Hematopoietic multipotent progenitor cell treated with erythropoietin and hydrocortisone succinate and interleukin-3 and kit ligand, for 4 days (in vitro differentiated cells): ENCODE measurements at places on chromosomes 2 and 18.

DNA sequence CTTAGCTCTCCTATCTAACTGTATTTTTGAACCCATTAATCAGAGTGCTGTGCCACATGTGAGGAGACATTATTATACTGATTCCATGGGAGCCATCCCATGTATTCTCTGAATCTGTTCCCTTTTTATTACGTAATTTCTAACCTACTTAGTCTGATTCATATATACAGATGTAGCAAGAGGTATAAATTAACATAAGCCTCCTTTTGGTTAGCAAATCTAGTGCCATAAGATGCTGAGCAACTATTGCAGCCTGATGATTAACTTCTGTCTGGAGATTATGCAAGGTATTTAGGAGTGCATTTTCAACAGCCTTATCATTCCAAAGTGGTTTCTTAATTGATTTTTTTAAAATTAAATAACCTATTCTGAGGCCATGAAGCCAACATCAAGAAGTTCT, 114.1 kb upstream of the MSH2 start:
- no peak for DNase-seq

DNA sequence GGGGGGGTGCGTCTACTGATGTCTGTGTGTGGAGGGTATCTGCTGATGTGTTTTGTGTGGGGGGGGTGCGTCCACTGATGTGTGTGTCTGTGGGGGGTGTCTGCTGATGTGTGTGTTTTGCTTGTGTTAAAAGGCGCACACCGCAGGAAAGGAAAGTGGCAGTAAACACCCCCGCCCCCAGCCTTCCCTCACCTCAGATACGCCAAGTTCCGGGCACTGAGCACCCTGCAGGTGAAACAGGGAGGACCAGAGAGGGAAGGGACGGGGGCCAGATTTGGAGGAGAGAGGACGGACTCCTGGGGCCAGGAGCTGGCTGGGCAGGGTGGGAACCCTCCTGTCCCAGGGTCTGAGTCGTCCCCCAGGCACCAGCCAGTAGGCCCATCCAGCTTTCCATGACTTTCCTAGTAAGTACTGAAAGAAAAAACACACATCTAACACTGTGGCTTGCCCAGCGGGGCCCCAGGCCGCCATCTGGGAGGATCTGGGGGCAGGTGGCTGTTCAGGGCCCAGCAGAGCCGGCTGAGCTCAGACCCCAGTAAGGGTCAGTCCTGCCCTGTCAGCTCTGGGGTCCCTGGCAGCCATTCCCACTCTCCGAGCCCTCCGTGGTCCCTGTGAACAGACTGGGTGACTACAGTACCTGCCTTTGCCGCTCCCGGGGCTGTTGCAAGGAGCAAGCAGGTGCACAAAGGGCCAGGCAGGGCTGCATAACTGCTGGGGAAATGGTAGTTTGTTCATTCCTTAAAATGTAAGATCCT, 126.9 kb downstream of the NFATC1 start:
- DNase-seq = no peak

GRCh38 chr18:45127405-45127804, 446.7 kb downstream of the SETBP1 start:
- no peak for DNase-seq

DNA sequence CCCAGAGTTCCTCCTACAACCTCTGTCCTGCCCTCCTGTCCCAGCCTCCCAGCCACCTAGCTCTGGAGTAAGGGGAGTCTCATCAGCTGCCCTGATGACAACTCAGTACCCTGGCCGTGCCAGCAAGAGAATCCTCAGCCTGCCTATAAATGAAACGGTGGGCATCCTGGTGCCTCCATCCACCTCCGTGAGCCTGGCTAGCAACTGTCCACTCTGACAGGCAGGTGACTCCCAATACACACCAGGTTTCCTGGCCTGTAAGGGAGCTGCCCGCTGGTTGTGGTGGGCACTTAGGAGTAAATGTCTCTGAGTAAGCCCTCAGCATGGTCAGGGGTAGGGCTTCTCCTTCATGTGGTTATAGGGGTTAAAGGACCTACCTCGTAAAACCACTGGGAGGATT, 81.5 kb downstream of the XDH start:
- DNase-seq = no peak

DNA sequence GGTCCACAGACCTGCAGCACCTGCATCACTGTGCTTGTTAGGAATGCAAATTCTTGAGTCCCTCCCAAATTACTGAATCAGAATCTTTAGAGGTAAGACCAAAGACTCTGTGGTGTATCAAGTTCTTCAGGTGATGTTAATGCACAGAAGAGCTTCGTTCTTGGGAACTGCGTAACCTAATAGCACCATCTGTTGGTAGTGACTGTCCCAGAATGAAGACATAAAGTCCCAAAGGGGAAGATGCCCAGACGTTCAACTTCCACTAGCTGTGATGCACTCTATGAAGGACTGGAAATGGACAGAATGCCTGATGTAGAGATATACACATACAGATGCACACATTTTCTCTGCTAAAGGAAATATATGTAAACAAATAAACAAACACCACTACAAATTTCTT, 576.0 kb downstream of the LRP1B start:
- DNase-seq = peak; percentile 74

- no peak for DNase-seq
These were observed 202.2 kb downstream of the TNS1 start for GRCh38 chr2:217800433-217801114.

GRCh38 chr2:135157856-135158255, 105.8 kb downstream of the RAB3GAP1 start:
- no peak for DNase-seq

DNA sequence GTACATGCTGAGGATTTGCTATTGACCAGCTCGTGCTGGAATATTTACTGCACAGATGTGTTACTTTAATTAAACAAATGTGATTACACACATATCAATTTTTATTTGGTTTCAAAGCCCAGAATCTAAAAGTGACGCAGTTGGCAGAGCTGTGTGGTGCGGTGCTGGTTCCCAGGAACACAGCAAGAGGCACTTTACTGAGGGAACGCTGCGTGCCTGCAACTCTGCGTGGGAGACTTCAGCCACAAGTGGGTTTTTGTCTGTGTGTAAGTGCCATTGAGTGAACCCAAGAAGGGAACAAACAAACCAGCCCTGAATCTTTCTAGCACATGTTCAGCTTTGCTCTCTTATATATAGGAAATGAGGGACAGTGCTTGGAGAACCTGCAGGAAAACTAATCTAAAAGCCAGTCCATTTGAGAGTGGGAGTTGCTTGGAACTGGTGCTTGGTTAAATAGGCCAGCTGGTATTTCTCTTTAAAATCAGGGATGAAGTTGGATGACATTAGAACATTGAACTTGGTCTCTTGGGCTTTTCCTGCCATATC, 196.6 kb upstream of the CELF4 start:
- DNase-seq = no peak

GRCh38 chr18:74416124-74416523, 41.0 kb downstream of the DIPK1C start:
- no peak for DNase-seq

DNA sequence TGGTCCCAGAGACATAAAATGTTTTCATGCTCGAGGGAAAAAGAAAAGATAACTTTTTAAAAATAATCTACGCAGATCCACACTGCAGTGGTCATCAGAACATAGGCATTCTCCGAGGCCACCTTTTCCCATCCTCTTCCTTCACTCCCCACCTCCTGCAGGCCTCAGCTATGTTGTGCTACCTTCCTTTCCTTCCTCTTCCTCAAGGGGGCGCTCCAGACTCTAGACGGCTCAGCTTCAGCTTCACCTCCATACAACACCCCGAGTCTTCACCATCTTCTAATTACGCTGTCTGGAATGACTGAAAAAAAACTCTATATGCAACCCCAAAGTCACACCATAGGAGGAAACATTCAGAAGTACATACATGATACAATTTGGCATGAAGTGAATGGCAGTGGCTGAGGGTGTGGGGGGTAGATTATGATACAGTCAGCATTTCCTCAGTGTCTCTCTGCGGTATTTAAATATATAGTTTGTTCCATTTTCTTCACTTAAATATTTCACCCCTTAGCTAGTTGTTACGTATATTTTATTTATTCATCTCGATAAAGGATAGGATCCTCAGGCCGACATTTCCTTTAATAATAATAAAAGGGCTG, 583.6 kb downstream of the IRS1 start:
- peak; percentile 68 for DNase-seq

GRCh38 chr2:39470580-39470979, 33.5 kb upstream of the MAP4K3 start:
- no peak for DNase-seq

DNA sequence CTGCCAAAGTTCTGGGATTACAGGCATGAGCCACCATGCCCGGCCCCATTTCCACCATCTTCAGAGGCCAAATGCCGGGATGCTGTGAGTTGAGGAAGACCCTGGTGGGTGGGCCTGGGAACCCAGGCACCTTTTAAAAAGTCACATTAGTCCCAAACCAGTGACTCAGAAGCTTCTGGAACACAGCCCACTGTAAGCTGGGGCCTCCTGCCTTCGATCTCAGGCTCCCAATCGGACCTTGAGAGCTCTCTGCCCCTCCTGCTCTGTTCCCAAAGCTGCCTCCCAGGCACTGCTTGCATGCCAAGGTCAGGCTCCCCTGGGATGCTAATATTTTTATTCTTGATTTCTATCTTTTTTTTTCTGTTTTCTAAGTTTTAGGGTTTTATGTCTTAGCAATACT, 4.2 kb downstream of the ADCY3 start:
- DNase-seq = no peak

GRCh38 chr2:240460781-240461431, 25.4 kb downstream of the GPC1 start:
- DNase-seq = no peak

DNA sequence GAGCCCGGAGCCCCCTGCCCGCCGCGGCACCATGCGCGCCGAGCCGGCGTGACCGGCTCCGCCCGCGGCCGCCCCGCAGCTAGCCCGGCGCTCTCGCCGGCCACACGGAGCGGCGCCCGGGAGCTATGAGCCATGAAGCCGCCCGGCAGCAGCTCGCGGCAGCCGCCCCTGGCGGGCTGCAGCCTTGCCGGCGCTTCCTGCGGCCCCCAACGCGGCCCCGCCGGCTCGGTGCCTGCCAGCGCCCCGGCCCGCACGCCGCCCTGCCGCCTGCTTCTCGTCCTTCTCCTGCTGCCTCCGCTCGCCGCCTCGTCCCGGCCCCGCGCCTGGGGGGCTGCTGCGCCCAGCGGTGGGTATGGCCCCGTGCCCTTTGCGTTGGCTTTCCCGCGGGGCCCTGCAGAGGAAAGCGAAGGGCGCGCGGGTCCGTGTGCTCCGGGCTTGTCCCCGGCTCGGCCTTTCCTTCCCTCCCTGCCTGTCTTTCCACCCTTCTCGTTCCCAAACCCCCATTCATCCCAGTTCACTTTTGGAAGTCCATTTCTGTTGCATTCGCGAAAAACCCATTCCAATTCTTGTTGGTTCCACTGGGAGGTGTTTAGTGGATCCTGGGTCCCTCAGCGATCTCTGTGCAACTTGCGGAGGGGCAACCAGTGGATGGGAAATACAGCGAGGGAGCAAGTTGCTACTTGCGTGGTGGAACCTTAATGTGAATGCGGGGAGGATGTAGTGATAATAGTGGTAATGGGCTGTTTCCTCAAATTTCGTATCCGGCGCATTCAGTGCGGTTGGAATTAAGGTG, 599 bp downstream of the ADAM23 start:
- peak; percentile 61 for DNase-seq

- no peak for DNase-seq
These were observed 16.1 kb upstream of the XDH start for GRCh38 chr2:31430439-31431165.

- DNase-seq = no peak
These were observed 22.7 kb upstream of the ETAA1 start for GRCh38 chr2:67374481-67374880.

DNA sequence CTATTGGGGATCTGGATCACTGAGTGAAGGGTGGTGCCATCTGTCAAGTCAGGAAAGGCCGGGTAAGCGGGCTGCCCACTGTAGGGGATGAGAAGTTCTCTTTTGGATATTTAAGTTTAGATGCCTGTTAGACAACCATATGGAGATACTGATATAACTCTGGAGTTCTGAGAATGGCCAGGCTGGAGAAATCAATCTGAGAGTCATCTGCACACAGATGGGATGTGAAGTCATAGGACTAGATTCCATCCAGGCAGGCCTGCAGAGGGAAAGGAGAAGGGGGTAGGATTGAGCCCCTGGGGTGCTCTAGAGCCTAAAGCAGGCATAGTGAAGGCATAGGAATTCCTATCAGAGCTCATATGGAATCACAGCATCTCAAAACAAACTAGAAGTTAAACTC, 30.1 kb downstream of the SPRED2 start:
- DNase-seq = no peak

DNA sequence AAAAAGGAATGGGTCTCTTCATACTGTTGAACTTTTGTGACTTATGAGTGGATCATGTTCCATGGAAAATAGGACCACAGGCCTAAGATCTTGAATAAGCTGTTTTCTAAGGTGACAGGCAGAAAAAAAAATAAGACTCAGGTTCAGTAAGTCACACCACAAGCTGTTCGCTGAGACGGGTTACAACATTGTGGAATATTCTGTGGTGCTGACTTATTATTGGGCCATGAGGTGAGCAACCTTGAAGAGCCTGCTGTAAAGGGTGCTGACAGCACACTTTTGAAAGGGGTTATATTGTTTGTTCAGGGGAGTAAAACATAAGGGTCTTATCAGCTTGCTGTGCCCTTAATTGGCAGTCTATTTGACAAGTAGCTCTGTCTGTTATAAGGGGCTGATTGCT, 439.8 kb upstream of the SLC14A2 start:
- no peak for DNase-seq

DNA sequence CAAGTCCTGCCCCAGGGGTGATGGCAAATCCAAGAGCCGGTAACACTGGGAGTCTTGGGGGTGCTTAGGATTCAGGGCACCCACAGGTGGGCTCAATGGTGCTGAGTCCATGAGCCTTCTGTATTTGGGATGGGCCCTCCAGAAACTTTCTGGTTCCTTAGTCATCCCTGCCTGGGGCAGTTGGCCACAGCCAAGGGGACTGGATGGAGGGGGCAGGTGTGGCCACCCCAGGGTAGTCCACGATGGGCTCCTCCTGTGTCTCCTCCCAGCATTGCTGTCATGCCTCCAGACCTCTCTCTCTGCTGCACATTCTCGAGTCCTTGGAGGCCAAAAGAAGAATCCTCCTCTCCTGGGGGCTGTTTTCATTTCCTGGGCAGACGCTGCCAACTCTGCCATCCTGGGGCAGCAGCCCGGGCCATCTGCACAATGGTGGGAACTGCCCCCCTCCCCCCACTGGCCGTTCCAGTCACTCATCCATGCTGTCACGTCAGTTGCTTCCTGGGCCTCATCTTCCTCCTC, 158.0 kb upstream of the TWIST2 start:
- no peak for DNase-seq

- DNase-seq = no peak
These were observed 476.7 kb downstream of the TXNL1 start for GRCh38 chr18:56161566-56162260.

DNA sequence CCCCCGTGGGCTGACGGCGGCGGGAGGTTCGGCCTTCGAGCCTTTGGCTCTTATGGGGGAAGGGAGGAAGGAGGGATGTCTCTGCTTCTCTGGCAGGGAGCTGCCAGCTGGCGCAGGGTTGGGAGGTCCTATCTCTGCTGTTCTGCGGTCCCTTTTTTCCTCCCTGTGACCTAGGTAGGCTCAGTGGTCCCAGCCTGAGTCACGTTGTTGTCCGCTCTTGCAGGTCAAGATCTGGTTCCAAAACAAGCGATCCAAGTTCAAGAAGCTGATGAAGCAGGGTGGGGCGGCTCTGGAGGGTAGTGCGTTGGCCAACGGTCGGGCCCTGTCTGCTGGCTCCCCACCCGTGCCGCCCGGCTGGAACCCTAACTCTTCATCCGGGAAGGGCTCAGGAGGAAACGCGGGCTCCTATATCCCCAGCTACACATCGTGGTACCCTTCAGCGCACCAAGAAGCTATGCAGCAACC, 2.5 kb downstream of the DLX1 start:
- DNase-seq = no peak
